ENCODE measurements at places on chromosomes 3 and 15.

- no peak for DNase-seq
Measured at GRCh38 chr15:99911816-99912215, 178.6 kb upstream of the LYSMD4 start.

DNA sequence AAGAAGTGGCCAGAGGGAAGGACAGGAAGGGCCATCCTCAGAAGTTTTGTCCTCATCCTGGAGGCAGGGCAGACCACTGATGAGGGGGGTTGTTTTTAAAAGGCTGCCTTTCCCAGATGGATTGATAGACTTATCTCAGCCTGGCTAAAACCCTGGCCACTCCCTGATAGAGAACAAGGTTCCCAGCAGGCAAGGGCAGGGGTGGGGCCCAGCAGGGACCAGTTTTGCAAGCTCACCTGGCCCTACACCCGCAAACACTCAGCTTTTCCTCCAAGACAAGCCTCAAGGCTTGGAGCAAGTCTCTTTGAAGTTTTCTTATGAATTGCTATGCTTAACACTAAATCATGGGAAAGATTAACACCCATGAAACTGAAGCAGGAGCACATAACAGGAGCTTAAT lies 9.1 kb downstream of the LIPC start:
- no peak for DNase-seq

- no peak for DNase-seq
Measured at GRCh38 chr3:35523838-35524237, 115.5 kb upstream of the ARPP21 start.

GRCh38 chr15:59171067-59171397 lies 35.6 kb upstream of the LDHAL6B start:
- DNase-seq: no peak

GRCh38 chr3:17412950-17413530 lies 329.4 kb downstream of the TBC1D5 start:
- DNase-seq: peak; percentile 2

- DNase-seq: no peak
Measured at GRCh38 chr3:173911446-173911845, 513.9 kb downstream of the NLGN1 start.

GRCh38 chr3:39191773-39192172 lies 622 bp downstream of the XIRP1 start:
- no peak for DNase-seq

DNA sequence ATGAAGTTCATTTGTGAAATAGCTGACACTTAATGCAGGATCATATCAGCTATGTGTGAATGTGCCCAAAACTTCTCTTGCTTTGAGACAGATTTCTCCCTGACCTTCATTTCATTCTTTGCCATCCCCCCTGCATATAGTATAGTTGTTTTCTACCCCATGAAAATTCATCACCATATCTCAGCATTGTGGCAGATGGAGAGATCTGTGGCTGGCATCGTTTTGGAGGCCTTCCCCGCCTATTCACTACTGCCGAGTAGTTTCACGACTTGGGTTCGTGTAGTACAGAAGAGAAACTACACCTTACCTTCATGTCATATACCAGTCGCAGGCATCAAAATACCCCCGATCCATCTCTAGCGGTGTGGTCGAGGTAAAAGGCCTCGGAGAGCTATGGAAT lies 66.2 kb upstream of the SELENOK start:
- DNase-seq: no peak

DNA sequence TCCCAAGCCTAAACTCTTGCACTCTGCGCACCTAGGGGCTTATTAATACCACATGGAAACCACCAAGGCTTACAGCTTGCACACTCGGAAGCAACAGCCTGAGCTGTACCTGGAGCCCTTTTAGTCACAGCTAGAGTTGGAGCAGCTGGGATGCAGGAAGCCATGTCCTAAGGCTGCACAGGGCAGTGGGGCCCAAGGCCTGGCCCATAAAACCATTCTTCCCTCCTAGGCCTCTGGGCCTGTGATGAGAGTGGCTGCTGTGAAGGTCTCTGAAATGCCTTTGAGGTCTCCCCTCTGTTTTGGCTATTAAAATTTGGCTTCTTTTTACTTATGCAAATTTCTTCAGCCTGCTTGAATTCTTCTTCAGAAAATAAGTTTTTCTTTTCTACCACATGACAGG lies 383.9 kb upstream of the UBE2E2 start:
- DNase-seq: no peak

DNA sequence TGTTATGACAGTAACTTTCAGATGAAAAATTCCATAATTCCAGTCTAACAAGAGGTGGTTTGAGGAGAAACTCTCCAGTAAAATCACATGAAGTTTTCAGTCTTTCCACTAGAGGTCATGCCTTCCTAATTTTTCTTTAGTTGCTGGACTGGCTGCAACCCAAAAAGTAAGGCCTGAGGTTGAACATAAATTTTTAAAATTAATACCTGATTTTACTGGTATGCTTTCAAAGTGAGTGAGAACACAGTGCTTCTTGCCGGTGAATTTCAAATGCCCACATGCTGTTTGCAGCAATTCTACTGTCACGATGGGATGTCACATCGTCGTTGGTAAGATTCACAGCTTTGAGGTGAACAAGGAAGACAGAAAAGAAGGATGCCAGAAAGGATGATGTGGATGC lies 89.0 kb upstream of the FGF12 start:
- DNase-seq: no peak

- no peak for DNase-seq
Measured at GRCh38 chr15:28892789-28893610, 7.2 kb downstream of the APBA2 start.

- DNase-seq: no peak
Measured at GRCh38 chr15:65192016-65192415, 6.9 kb upstream of the CLPX start.

- no peak for DNase-seq
Measured at GRCh38 chr3:126522363-126522788, 1.6 kb upstream of the CHST13 start.

DNA sequence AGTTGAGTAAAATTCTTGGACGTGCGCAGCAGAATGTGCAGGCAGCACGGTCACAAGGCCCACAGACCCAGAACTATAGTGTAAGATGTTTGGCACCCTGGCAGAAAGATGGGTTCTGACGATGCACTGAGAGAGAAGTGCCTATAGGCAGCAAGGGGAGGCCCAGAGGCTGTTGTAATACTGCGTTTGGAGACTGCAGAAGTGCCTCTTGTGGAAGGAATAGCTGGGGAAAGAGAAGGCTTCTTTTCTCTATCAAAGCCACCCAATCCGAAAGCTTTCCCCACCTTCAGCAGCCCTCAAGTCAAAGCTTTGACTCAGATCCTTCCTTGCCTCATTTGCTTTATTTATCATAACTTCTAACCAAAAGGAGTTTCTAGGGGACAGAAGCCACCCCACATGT lies 5.2 kb upstream of the SIN3A start:
- no peak for DNase-seq

DNA sequence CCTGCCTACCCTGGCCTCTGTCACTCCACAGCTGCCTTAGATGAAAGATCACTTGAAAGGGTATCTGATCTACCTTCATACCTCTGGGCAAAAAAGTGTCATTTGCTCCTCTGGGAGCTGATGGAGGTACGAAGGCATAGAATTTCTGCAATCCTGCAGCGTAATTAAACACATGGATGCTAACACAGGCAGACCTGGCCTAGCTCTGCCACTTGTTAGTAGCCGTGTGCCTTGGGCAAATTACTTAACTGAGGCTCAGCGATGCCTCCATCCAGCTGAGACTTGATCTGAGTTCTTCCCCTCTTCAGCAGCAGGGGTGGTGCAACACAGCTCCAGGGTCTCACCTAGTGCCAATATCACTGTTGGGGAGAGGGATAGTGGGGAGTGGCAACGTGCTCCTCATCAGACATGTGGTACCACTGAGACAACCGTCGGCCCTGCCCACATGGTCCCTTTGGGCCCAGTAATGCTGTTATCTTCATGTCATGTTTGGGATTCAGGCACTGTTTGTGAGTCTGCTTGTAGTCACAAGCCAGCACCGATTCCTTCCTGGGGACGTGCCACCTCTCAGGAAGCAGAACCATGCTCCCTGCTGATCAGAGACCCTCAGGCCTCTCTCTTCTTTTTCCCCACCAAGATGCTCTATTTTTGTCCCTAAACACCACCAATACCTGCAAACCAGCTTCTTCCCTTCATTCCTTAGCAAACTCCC lies 34.1 kb upstream of the PIAS1 start:
- DNase-seq: no peak

GRCh38 chr3:142982038-142982773 lies 18.7 kb upstream of the PAQR9 start:
- no peak for DNase-seq

DNA sequence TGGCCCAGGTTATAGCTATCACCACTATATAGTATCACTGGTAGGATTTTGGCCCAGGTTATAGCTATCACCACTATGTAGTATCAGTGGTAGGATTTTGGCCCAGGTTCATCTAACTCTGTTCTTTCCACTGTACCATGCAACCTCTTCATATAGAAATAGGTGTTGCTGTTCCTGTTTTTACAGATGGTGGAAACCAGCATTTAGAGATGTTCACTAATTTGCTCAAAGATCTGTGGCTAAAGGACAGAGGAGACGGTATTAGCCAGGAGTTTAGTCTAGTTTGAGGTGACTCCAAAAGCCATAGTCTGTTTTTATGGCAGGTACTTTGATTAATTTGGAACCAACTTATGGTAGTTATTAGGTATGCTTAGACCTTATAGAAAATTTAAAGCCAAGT lies 3.1 kb downstream of the LRCH3 start:
- DNase-seq: no peak
